Activated T-cell treated with anti-CD3 and anti-CD28 coated beads, Interleukin-2, amount 50 U/mL, for 72 hours (primary cell): ENCODE measurements at places on chromosomes 12 and 14. TPM values are rescaled to one million over a fixed set of nuclear protein-coding genes. Genes with fewer than 3 reads are reported as not detected.

Gene DIO3
- total RNA-seq = not detected

Gene MYF5
- not detected for total RNA-seq

Gene LBHD2
- not detected for total RNA-seq

Gene CCDC197
- 2.2 TPM for total RNA-seq

Gene TMEM179
- 0.46 TPM for total RNA-seq

Gene RNASE3
- total RNA-seq = not detected

Gene PRH2
- total RNA-seq = not detected

Gene HCAR1
- total RNA-seq = 0.34 TPM

- H3K4me1 ChIP-seq = peaks cover 47% of the 10 kb centered on the region
- H3K4me3 ChIP-seq = no peak overlapping the region
- no peaks in the 10 kb centered on the region for H3K27me3 ChIP-seq
- no peak for DNase-seq
Measured at GRCh38 chr12:105358789-105359188, 28.3 kb downstream of the C12orf75 start.

DNA sequence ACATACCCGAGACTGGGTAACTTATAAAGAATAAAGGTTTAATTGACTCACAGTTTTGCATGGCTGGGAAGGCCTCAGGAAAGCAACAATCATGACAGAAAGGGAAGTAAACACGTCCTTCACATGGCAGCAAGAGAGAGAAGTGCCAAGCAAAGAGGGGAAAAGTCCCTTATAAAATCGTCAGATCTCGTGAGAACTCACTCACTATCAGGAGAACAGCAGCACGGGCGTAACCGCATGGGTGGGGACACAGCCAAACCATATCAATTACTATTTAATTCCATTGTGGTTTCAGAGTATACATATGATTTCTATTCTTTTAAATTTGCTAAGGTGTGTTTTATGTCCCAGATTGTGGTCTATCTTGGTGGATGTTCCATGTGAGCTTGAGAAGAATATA is 117.9 kb downstream of the SCAF11 start:
- H3K4me3 ChIP-seq = no peak overlapping the region
- DNase-seq = no peak
- peaks cover 7% of the 10 kb centered on the region for H3K4me1 ChIP-seq

DNA sequence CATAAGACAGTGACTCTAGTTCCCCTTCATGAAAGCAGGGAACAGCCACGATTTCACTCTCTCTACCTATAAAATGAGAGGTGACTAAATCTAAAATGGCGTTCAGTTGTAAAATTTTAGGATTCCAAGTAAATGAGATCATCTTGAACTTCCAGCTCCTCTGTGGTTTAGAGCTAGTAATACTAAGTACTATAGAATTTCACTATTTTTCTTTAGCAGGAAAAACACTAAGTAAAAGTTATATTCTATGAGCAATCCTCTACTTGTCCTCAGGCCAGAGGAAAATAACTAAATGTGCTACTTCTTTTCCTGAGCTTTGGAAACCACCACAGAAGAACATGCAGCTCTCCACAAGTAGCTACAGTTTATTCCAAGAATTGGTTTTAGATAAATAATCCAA is 55.6 kb downstream of the NIN start:
- H3K4me3 ChIP-seq = no peak overlapping the region
- H3K27me3 ChIP-seq = no peaks in the 10 kb centered on the region

DNA sequence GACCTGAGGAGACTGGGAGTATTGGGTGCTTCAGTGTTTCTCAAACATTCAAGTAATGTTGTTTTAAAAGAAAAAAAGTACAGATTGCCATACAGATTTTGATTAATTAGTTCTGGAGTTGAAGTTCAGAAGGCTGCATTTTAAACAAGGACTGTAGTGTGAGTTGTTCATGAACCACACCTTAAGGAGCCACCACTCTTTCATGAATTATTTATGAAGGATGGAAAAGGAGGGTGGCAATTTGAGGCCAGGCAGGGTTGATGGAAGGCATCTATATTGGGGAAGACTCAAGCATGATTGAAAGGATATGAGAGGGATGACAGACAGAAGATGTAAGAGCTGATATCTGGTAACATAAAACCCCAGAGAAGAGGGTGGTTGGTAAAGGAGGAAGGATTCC is 146.6 kb upstream of the CAND1 start:
- DNase-seq = no peak
- no peaks in the 10 kb centered on the region for H3K4me1 ChIP-seq
- no peaks in the 10 kb centered on the region for H3K36me3 ChIP-seq
- H3K27me3 ChIP-seq = peaks cover 24% of the 10 kb centered on the region

DNA sequence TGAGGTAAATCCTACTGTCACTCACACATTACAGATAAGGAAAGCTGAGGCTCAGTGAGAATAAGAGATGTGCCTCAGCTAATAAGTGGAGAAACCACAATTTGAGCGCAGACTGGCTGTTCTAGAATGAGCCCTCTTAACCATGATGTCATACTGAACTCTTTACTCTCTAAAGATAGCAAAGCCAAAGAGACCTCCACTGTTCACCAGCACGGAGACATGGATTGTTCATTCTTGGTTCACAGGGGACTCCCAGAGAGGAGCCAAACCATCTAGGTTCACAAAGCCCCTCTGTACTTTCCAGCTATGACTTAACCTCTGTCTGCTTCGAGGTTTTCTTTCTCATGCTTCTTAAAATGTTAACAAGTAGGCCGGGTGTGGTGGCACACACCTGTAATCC is 32.7 kb upstream of the YARS2 start:
- peaks cover 4% of the 10 kb centered on the region for H3K27me3 ChIP-seq
- no peak for DNase-seq
- H3K27ac ChIP-seq = no peak overlapping the region
- no peak overlapping the region for H3K4me3 ChIP-seq

GRCh38 chr14:73492043-73492552 is 1.4 kb downstream of the RIOX1 start:
- H3K27ac ChIP-seq = no peak overlapping the region
- H3K4me3 ChIP-seq = peak overlapping the region; percentile 88
- H3K4me1 ChIP-seq = peaks cover 38% of the 10 kb centered on the region
- no peak for DNase-seq
- peaks cover 9% of the 10 kb centered on the region for H3K36me3 ChIP-seq

DNA sequence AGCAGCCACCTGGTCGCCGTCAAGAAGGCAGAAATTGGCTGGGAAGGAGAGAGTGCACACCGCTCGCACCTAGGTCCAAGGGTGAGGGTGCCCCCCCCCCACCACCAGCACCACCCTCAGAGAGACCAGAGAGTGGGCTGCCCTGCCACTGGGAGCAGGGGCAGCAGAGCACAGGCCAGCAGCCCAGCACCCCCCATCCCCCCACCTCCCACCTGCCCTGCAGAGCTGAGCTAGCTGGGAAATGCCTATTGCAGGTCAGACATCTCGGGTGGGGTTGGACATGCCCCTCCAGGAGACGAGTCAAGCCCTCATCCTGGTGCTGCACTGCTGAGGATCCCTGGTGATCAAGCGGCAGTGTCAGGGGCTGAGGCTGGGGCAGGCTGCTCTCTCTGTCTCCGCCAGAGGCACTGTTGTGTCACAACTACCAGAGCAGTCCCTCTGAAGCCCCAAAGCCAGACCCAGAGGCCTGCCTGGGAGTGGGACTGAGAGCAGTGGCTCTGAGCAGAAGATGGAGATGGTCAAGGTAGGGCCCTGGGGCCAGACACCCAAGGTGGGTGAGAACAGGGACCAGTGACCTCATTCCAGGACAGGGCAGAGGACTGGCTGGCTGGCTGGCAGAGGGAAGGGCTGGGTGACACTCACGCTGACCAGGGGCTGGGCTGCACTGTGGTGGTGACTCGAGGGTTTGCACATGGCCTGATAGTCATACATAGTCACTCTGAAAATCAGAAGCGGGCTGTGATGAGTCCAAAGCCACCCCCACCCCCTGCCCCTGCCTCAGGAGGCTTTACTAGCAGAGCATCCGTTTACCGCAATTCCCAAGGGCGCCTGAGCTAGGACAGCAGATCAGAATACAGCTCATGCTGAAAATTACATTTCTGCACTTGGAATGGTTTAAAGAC is 19.7 kb upstream of the LRTM2 start:
- no peaks in the 10 kb centered on the region for H3K27me3 ChIP-seq
- no peaks in the 10 kb centered on the region for H3K36me3 ChIP-seq
- peaks cover 12% of the 10 kb centered on the region for H3K4me1 ChIP-seq
- no peak for DNase-seq
- no peak overlapping the region for H3K27ac ChIP-seq

DNA sequence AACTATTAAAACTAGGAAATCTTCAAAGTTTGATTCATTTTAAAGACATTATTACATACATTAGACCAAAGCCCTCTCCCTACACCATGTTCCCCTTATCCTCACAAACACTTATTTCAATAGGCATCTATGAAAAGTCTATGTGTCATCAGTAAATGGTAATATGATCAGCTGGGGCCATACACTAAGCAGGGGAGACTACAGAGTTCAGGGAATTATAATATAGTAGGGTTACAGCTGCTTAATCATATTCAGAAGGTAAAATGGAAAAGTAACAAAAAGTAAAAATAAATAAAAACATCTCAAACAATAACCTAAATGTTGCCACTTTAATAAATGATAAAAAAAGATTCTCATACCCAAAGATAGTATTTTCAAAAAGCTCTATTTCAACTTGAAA is 29.1 kb downstream of the PAWR start:
- H3K27me3 ChIP-seq = no peaks in the 10 kb centered on the region
- H3K36me3 ChIP-seq = no peaks in the 10 kb centered on the region
- DNase-seq = no peak
- H3K4me3 ChIP-seq = no peak overlapping the region
- H3K4me1 ChIP-seq = no peaks in the 10 kb centered on the region

DNA sequence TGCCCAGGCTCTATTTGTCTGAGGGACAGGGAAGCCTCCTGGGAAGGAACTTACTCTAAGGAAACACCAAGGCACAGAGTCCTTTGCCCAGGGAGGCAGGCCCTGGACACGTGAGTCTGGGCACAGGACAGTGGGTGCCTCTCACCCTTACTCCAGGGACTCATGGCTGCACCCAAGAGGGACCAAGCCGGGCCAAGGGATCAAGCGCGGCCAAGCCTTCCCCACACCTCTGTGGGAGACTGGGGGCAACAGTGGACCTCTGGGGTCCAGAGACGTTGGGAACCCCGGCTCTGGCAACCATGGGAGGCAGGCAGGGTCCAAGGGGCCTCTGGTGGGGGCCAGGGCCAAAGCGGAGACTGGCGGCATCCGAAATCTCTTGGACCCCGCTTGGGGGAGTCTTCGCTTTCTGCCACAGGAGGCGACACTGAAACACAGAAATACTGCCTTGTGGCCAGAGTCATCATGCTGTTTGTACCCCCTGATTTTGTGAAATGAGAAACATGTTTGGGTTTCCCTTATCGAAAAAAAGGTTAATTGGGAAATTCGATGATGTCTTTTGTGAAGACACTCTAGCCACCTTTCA is 51.7 kb upstream of the BCL11B start:
- DNase-seq = no peak
- peaks cover 18% of the 10 kb centered on the region for H3K4me1 ChIP-seq
- no peaks in the 10 kb centered on the region for H3K36me3 ChIP-seq

GRCh38 chr14:57254884-57255283 is 13.8 kb downstream of the EXOC5 start:
- H3K27ac ChIP-seq = no peak overlapping the region
- no peak overlapping the region for H3K4me3 ChIP-seq
- no peaks in the 10 kb centered on the region for H3K27me3 ChIP-seq

DNA sequence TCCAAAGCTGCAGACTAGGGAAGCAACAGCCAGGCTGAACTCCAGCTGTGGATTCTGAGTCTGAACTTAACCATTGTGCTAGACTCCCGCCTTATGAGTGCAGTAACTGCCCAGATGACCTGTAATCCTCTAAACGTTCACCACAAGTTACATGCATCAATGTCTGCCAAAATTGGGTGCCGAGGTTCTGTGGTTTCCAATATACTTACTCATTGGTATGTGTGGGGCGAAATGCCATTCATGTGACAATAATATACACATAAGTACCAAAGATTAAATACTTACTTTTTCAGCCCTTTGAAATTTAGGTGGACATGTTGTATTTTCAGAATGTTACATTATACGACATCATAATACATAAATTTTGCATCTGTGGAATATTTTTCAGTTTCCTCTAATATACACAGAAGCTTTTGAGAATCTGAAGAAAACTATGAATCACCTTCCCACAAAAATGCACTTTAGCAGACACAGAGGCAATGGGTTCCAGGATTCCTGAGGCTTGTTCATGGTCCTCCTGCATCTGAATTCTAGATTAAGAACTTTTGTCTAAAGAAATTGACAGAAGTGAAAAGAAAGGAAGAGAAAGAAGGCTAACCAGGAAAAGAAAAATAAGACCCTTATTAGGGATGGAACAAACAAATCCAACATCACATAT is 31.7 kb downstream of the GRIP1 start:
- no peak for DNase-seq
- no peaks in the 10 kb centered on the region for H3K36me3 ChIP-seq
- H3K4me3 ChIP-seq = no peak overlapping the region
- H3K27ac ChIP-seq = no peak overlapping the region

DNA sequence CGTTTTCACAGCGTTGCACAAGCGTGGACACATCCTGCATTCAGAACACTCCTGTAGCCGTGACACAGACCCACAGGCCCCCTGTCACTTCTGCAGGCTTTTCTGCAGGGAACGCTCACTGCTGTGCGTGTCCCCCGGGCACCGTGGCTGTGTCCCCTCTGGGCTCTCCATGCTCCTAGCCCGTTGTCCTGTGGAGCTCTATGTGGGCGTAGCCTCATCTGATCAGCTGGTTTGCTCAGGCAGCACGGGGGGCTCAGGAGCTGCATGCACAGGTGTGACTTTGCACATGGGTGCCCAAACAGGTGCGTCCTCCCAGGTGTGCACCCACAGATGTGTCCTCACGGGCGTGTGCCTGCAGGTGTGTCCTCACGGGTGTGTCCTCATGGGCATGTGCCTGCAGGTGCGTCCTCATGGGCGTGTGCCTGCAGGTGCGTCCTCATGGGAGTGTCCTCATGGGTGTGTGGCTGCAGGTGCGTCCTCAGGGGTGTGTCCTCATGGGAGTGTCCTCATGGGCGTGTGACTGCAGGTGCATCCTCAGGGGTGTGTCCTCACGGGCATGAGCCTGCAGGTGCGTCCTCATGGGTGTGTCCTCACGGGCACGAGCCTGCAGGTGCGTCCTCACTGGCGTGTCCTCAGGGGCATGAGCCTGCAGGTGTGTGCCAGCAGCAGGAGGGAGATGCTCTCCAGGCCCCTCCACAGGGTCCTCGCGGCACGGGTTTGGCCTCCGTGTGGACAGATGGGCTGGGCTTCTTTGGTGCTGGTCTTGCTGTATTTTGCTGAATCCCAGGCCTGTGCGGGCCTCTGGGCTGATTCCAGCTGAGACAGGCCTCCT is 17.5 kb downstream of the MTA1 start:
- no peak for DNase-seq
- no peak overlapping the region for H3K4me3 ChIP-seq
- H3K36me3 ChIP-seq = no peaks in the 10 kb centered on the region
- no peaks in the 10 kb centered on the region for H3K27me3 ChIP-seq
- H3K4me1 ChIP-seq = peaks cover 21% of the 10 kb centered on the region

- no peak overlapping the region for H3K27ac ChIP-seq
- H3K4me3 ChIP-seq = no peak overlapping the region
- peaks cover 16% of the 10 kb centered on the region for H3K27me3 ChIP-seq
- no peak for DNase-seq
Measured at GRCh38 chr14:94969766-94970165, 187.6 kb downstream of the DICER1 start.

GRCh38 chr12:132345561-132346200 is 16.3 kb upstream of the GALNT9 start:
- no peak overlapping the region for H3K4me3 ChIP-seq
- H3K27me3 ChIP-seq = peaks cover 10% of the 10 kb centered on the region
- no peak for DNase-seq
- H3K27ac ChIP-seq = no peak overlapping the region

GRCh38 chr12:125249066-125249824 is 184.0 kb downstream of the AACS start:
- no peak overlapping the region for H3K27ac ChIP-seq
- DNase-seq = no peak
- H3K27me3 ChIP-seq = peaks cover 8% of the 10 kb centered on the region

GRCh38 chr12:6278439-6279255 is 31.8 kb upstream of the PLEKHG6 start:
- H3K27me3 ChIP-seq = peaks cover 52% of the 10 kb centered on the region
- H3K4me3 ChIP-seq = peak overlapping the region; percentile 88
- peak; percentile 94 for DNase-seq
